Activated CD4-positive, CD25-positive, alpha-beta regulatory T cell treated with anti-CD3 and anti-CD28 coated beads, Interleukin-2, amount 50 U/mL, for 16 hours (primary cell): ENCODE measurements at places on chromosomes 7 and 10.

GRCh38 chr7:94701555-94701973, 45.6 kb upstream of the SGCE start:
- DNase-seq = no peak

GRCh38 chr10:128046953-128047290, 79.3 kb downstream of the MKI67 start:
- no peak for DNase-seq

GRCh38 chr7:143305423-143306070, 10.4 kb upstream of the CLCN1 start:
- peak; percentile 45 for DNase-seq

DNA sequence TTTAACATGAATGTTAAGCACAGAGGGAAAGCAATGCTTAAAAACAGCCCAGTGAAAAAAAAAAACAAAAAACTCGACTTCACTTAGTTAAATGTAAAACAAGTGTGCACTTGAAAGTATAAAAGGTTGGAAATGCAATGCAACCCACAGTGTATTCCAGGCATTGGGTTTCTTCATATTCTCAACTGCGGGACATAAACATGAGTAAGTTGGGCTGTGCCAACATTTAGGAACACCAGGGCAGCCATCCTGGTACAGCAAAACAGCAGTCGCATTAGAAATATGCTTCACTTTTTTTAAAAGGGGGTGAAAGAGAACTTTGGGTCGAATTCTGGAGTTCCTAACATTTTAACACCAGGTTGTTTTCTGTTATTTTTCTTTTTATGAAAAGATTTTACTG, 937 bp downstream of the STEAP1 start:
- no peak for DNase-seq

GRCh38 chr7:156607332-156608172, 33.0 kb upstream of the RNF32 start:
- DNase-seq = no peak

GRCh38 chr7:26166684-26167266, 14.8 kb downstream of the NFE2L3 start:
- DNase-seq = no peak

DNA sequence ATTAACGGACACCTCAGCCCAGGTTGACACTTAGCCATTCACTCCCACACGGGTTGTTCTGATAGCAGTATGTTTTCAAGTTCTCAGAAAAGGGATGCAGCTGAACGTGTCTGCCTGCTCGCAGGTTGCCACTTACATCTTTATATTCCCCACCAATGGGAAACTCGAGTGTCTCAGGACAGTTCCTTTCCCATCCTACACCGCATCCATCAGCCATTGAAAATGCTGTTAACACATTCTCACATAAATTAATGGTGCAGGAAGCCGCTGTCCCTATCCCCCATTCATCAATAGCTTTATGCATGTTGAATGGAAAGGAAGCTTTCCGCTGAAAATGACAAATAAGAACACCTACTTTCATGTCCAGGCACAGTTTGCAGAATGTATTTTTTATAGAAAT, 1.7 kb upstream of the FGFR2 start:
- DNase-seq = no peak
